ENCODE measurements at places on chromosomes 3 and 15. TPM values are rescaled to one million over a fixed set of nuclear protein-coding genes. Genes with fewer than 3 reads are reported as not detected.

The TRPM7 gene
- total RNA-seq, result 41.5 TPM

The ST8SIA2 gene
- total RNA-seq, result not detected

The SLC51A gene
- not detected for total RNA-seq

The DUOX1 gene
- 0.02 TPM for total RNA-seq

The CPN2 gene
- total RNA-seq, result not detected

The MST1R gene
- 1.5 TPM for total RNA-seq

The SLC9C1 gene
- total RNA-seq, result not detected

The ERICH6 gene
- not detected for total RNA-seq

The RETNLB gene
- total RNA-seq, result not detected

DNA sequence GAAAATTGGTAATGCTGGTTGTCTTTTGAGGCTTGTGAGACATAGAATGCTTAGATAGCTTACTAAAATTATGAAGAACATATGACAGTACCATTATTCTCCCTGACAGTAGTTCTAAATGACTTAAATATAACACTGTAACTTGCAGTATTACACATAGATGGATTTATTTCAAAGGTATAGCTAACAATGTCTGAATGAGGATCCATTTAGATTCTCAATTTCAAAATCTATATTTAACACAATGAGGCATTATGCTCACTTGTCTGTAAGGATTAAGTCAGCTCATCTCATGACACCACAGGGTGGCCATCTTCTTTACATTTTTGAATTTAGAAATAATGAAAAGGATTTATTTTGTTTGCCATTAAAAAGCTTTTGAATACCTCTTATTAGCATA is 108.4 kb downstream of the CCNL1 start:
- no peak for DNase-seq

- no peak for DNase-seq
Measured at GRCh38 chr3:170524073-170524472, 61.8 kb downstream of the SLC7A14 start.

DNA sequence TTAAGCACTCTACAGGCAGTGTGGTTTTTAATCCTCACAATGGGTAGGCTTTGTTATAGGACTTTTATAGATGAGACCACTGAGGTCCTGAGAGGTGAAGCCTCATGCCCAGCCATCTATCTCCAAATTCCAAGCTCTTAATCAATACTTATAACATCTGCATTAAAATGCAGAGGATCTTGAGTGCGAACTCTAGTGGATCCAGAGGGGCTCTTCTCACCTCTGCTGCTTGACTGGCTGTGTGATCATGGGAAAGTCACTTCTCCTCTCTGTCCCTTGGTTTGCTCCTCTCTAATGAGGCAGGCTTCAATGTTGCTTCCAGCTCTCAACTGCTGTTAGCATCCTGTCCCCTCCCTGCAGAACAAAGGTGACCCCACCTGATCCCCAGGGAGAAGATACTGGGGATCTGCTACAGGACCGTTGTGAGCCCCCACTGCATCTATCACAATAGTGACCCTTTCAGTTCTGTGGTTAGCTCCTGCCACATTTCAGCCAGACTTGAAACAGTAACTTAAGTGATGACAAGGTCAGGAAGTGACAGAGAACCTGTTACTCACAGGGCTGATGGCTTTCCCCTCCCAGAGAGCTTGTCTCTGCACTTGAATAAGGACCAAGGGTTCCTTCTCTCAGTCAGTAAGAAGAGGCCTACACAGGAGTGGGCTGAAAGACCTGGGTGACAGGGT is 1.3 kb downstream of the SLC27A2 start:
- DNase-seq, result peak; percentile 81

- no peak for DNase-seq
Measured at GRCh38 chr3:194933465-194933864, 247.8 kb downstream of the FAM43A start.

DNA sequence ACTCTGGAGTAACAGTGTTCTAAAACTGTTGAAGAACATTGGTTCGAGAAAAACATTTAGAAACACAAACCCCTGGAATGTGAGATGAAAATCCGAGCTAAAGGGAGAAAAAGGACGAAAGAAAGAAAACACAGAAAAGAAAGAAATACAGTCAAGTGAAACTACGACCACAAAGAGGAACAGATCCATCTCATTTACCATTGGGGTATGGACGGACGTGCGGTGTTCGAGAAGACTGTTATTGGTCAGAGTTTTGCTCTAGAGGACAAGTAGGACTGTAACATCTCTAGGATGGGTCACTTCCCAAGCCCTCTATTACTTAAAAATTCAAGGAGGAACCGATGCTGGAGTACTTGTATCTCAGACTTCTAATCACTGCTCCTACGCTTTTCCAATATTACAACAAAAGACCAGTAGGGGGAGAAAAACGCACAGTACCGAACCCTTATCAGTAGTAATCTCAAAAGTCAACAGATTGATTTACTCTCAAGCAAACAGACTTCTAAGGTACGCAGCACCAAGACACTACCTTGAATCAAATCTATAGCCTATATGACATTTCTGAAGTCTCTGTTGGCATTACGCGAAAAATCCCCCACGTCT is 1.1 kb upstream of the PIK3CA start:
- DNase-seq, result peak; percentile 84

- no peak for DNase-seq
Measured at GRCh38 chr15:58611731-58612676, 137.5 kb downstream of the ADAM10 start.

DNA sequence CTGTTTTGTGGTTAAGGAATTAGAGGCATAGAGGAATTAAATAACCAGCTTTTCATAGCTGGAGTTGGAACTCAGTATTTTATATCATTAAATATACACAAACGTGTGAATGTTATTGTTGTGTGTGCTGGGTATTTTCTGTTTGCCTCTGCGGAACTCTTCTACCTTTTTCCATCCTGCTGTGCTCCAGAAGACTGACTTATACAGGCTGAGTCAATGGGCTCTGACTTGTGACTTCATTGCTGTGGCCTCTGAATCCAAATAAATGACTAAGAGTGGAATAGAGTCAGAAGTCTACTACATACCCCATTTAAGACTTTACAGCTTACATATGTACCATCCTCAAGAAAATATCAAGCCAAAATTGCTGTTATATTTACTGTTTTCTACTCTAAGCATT is 17.6 kb downstream of the ARIH1 start:
- no peak for DNase-seq

DNA sequence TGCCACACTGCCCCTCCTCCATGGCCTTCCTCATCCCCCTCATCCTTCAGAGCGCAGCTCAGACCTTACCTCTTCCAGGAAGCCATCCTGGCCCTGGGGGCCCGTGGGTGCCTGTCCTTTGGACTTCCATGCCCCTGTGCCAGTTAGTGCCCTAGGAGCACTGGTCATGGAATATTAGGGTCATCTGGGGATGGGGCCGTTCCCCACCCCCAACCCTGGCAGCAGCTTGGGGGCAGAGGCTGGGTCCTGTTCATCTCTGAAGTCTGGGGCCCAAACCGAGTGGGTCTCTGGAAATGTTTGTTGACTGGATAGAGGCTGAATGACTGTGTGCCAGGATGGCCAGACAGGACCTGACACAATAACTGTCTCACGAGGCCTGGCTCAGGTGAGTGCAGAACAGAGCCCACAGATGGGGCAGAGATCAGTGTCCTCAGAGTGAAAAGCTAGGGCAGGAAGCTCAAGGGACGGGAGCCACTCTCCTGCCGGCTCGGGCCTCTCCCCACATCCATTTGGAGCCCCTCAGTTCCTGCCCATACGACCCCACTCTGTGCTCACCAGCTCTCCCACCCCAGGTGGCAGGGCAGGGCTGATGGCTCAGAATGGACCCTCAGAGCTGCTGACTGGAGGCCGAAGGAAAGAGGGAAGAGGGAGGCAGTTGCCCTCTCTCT is 62.5 kb downstream of the TLE3 start:
- DNase-seq, result no peak

DNA sequence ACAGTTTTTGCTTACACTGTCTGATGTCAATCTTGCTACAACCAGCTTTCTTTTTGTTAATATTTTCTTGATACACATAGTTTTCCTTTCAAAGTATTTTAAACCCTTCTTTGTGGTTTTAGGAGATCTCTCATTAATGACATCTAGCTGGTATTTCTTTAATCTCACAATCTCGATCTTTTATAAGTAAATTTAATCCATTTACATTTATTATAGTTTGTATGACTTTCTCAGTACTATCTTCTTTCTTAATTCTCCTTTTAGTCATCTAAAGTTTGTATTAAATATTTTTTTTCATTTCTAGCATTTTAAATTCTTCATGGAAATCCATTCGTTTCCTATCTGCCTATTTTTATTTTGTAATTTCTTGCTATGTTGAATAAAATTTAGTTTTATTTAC is 55.4 kb downstream of the MRPL3 start:
- no peak for DNase-seq

- peak; percentile 47 for DNase-seq
Measured at GRCh38 chr3:4943549-4943948, 35.7 kb upstream of the BHLHE40 start.

DNA sequence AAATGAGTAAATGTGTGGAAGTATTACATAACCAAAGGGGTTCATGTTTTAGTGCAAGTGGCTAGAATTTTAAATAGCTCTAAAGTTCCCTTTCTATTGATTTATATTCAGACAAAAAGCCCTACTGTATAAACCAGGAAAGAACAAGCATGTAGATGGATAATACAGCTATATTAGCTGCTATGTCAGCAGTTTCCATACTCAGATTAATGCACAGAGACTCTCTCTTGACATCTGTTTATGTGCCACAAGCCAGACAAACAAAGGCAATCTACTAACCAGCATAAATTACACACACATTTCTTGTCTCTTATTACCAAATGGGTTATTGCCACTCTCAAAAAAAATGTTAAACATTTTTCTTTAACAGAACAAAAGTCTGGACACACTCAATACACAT is 760.1 kb upstream of the NECTIN3 start:
- no peak for DNase-seq

DNA sequence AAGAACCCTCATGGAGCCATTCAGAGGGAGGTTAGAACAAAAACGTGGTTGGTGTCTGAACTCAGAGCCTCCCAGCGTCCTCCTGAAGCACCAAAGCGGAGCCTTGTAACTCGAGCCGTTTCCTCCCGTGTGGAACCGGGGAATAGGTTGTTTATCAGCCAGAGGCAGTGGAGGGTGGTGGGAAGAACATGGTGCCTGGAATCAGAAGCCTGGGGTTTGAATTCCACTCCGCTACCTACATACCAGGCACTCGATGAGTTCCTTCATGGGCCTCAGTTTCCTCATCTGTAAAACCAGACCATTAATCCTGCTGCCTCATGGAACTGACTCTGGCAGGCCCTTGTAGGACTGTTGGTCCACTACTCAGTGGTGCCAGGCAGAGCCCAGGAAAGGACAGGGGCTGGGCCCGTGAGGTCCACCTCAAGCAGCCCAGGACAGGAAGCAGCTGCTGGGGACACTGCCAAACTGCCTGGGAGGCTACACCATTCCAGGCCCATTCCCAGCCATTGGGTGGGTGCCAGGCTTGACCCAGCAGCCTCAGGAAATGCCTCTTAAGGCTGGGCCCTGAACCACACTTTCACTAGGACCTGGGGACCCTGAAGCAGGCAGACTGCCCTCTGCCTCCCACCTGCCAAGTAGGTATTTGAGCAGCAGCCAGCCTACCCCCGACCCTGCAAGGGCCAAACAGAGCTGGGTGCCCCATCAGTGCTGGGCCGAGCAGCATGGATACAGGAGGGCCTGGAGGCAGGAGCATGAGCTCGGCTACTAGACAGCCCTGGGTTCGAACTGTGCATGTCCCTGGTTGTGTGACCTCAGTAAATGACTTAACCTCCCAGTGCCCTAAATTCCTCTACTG is 33.4 kb downstream of the PRKCD start:
- DNase-seq, result no peak

DNA sequence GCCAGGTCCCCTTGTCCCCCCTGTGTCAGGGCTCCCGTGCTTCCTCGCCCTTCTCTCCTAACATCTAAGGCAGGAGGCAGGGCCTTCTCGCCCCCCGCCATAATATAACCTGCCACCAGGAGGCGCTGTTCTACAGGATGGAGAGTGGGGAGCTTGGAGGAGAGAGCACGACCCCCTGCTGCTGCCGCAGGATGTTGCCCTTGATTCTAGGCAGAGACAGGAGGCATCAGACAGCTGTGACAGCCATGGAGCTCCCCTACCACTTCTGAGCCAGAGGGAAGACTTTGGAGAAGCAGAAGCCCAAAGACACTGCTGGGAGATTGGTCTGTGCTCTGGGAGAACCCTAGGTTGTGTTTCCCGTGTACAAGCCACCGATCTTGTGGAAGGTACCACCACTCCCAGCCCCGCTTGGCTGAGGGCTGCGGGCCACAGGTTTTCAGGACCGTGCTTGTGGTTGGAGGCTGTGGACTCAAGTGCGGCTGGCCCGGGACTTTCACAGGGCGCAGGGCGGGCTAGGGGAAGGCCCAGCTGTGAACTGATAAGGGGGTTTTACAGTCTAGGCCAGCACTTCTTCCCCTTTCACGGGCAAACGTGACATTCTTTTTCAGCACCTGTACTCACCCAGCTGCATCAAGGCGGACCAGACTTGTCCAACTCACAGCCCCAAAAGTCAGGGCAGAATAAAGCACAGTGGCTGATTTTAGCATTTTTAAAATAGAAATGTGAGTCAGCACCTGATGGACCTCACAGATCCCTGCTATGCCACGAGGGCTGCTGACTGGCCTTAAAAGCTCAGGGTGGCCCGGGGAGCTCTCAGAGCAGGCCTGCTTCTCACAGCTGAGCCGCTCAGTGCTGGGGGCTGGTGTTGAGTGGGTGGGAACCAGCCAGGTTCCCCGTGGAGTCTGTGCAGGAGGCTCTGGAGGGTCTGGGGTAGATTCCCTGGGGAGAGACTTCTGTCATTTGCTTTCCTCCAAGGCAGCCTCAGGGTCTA is 2.6 kb upstream of the TIGIT start:
- peak; percentile 94 for DNase-seq

DNA sequence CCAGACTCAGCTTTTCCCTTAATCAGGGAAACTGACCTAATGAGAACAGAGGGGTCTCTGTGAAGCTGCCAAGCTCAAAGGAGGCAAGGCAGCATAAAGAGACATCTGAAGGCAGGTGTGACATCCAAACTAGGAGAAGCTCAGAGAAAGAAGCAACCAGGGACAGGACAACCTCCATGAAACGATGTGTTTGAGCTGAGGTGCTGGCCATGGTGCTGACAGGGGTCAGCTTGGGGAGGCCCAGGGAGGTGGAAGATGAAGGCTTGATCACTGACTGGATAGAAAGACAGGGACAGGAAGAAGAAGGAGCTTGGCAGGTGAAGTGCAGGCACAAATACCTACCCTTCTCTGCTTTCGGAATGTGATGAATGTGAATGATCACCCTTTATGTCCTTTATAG is 179.5 kb upstream of the NSMCE3 start:
- DNase-seq, result no peak

DNA sequence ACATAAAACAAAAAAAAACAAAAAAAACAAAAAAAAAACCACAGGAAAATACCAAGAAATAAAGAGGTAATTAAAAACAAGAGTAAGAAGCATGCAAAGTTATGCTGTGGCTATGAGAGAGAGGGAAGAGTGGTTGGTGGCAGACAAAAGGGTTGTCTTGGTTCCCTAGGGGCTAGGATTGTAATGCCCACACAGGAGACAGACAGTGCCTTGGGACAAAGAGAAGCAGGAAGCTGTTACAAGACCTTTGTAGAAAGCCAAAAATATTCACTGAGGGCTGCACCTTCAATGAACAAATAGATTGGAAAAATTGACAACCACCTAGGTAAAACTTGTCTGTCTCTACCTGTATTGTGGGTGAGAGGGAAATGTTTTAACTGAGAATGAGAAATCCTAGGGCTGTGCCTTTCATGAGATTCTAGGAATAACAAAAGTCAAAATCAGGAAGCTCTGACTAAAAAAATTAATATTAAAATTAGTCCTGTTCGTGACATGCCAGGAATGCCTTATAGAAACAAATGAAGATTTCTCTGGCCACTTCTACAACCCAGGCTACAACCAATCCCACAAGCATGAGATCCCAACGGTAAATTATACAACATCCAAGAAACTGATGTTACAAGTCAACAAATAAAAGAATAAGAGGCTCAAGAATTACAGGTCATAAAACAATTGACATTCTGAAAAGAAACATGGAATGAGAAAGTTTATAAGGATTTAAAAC is 45.0 kb upstream of the PRICKLE2 start:
- no peak for DNase-seq

Measured in activated CD4-positive, alpha-beta T cell treated with anti-CD3 and anti-CD28 coated beads, Interleukin-2, amount 10 ng/mL, durations not matched to agents 24 days and 14 days (primary cell).